Pancreas (tissue), 10 donors: ENCODE measurements at places on chromosomes 16 and 17. TPM values are rescaled to one million over a fixed set of nuclear protein-coding genes. Genes with fewer than 3 reads are reported as not detected.
A peak's percentile ranks its signal among the peaks of the same experiment; 100 is the strongest.

GRCh38 chr17:66949501-66949900 lies 15.0 kb upstream of the CACNG4 start:
- DNase-seq: no peak

GRCh38 chr16:11560701-11561453 lies 25.8 kb downstream of the LITAF start:
- DNase-seq: no peak

DNA sequence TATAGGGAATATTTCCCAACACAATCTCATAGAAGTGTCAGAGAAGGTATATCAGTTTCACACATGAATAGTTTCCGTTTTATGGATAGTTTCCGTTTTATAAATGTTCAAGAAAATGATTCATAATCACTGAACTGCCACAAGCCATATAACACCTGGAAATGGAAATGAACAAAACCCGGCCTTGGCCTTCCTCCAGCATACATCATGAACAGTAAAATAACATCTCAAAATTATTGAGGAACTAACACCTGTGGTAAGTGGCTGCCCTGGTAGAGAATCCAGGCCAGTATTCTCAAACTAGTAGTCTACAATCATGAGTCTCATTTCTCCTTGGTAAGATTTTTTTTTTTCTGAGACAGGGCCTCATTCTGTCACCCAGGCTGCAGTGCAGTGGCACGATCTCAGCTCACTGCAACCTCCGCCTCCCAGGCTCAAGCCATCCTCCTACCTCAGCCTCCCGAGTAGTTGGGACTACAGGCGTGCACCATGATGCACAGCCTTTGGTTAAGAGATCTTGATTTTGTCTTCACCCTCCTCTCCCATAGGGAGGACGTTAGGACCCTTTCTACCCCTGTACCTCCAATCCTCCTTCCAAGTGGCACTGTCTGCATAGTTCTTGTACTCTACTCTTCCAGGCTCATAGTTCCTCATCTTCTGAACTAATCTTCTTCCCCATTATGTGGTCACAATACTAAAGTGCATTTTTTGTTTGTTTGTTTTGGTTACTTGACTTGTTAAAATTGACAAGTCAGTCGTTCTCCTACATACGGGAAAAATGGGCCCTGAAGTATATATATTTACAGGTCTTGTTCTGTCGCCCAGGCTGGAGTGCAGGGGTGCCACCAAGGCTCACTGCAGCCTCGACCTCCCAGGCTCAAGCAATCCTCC lies 15.0 kb upstream of the RGS9 start:
- DNase-seq: no peak

DNA sequence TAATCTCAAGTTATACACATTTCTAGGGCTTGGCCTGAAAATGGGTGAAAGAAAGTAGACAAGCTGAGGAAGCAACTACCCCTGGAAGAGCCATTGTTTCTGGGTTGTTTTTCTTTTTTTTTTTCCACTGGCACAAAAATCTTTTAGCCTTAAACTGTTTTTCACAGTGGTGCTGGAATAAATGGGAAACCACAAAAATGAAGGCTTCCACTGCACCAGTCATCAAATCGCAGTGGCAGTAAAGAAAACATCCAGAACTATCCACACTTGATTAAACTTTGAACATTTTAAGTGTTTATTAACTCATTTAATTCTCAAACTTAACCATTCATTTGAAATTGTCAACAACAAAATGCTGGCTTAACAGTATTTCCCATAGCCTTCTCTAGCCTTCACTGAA lies 14.3 kb downstream of the CMTM4 start:
- DNase-seq: no peak

DNA sequence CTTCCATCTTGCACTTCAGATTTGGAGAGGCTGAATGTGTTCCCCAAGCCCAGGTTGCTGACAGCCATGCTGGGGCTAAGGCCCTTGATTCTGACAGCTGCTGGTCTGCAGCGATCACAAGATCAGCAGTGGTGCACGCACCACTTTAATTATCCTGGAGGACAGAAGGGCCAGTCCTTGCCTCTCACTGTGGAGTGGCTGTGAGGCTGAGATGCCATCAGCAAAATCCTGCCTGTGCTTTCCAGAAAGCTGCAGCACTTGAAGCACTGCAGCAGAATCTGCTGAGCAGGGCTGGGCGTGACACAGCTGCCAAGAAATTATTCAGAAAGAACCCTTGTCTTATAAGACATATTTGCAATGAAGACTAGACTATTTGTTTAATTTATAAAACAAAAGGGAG lies 37.1 kb downstream of the NUP93 start:
- DNase-seq: no peak

GRCh38 chr17:72498364-72499210 lies 377.8 kb downstream of the SOX9 start:
- DNase-seq: no peak

DNA sequence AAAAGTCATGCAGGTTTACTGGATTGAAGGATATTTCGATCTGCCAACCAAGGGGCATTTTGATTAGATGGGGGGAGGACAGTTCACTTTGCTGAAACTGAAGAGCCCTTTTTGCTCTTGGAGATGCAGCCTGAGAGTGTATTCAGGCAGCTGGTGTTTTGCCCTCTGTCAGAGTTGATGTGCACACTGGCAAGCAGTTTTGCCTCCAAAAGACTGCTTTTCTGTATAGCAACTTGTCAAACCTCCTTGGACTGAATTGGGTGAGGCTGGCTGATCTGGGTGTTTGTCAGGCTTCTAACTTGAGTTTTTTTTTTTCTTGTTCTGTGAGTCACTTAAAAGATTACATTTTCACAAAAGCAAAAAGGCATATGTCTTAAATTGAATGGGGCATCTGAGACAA lies 22.6 kb upstream of the ANKFN1 start:
- no peak for DNase-seq

DNA sequence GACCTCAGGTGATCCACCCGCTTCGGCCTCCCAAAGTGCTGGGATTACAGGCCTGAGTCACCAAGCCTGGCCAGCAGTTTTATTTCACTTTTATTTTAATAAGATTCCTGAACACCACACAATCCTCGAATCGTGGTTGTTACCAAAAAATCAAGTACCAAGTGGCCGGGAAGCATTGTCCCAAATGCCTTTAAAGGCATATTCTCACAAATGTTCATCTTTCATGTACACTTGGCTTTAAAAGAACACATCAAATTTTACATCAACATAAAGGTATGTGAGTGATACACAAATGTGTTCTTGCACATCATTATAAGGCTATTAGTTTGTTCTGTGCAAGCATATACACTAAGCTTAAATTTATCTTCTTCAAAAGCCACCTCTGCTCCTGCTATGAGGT lies 8.1 kb upstream of the MYH11 start:
- DNase-seq: no peak

- DNase-seq: no peak
These were observed 23.3 kb downstream of the STAT5B start for GRCh38 chr17:42252597-42253550.

GRCh38 chr16:56912746-56913708 lies 18.9 kb upstream of the HERPUD1 start:
- DNase-seq: no peak

- no peak for DNase-seq
These were observed 30.7 kb upstream of the GSE1 start for GRCh38 chr16:85582229-85582991.

- peak; percentile 82 for DNase-seq
These were observed 665 bp downstream of the MYBBP1A start for GRCh38 chr17:4554441-4554996.

GRCh38 chr17:54718286-54718685 lies 182.4 kb upstream of the TOM1L1 start:
- DNase-seq: no peak

- no peak for DNase-seq
These were observed 179.8 kb upstream of the ELAC2 start for GRCh38 chr17:13197586-13197985.

- DNase-seq: no peak
These were observed 41.8 kb downstream of the IL4R start for GRCh38 chr16:27355610-27356009.

Gene TNFRSF13B
- not detected for total RNA-seq

Gene CD68
- total RNA-seq: 60.0 TPM

Gene MEFV
- total RNA-seq: not detected

Gene CNTD1
- total RNA-seq: 0.43 TPM

Gene CASKIN1
- 0.61 TPM for total RNA-seq

Gene KRTAP4-2
- total RNA-seq: not detected
